CD4-positive, alpha-beta T cell treated with Interleukin-17A for 4 hours (primary cell): ENCODE measurements at places on chromosomes 12 and 14.

DNA sequence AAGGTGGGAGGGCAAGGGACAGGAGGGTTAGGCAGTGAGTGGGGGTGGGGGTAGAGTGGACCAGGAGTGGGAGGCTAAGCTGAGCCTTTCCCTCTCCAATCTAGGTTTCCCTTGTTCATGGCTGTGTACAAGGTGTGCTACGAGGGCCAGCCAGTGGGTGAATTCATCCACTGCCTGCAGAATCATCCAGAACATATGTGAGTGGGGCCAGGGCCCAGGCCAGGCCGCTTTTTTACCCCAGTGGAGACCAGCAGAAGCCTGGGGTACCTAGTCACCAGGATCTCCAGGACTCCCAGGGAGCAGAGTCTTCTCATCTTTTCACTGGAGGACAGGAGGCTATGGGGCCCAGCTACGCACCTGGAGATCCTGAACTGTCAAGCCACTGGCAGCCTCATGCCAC is 2.7 kb upstream of the COX14 start:
- DNase-seq: no peak

DNA sequence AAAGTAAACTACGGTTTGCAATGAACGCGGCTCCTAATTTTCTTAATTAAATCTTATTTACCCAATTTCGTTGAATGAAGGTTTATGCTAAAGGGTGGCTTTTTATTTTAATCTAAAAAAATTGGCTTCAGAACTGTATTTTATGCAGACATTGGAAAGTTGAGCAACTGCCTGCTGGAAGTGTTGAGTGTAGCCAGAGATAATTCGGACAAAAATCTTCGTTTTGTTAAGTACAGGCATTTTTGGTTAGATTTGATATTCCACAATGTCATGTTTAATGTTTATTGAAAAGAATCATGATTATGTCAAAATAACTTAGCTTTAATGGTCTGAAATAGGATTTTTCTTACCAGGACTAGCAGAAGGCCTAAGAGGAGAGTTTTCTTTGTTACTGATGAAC is 875 bp downstream of the IRAK3 start:
- no peak for DNase-seq

DNA sequence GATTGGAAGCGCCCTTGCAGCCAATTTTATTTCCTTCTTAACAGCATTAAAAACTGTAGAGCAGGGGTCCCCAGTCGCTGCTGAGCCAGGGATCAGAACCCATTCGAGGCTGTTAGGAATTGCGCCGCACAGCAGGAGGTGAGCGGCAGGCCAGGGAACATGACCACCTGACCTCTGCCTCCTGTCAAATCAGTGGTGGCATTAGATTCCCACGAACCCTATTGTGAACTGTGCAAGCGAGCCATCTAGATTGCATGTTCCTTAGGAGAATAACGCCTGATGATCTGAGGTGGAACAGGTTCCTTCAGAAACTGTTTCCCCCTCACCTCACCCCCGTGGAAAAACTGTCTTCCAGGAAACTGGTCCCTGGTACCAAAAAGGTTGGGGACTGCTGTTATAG is 107.4 kb downstream of the DNAI7 start:
- no peak for DNase-seq

DNA sequence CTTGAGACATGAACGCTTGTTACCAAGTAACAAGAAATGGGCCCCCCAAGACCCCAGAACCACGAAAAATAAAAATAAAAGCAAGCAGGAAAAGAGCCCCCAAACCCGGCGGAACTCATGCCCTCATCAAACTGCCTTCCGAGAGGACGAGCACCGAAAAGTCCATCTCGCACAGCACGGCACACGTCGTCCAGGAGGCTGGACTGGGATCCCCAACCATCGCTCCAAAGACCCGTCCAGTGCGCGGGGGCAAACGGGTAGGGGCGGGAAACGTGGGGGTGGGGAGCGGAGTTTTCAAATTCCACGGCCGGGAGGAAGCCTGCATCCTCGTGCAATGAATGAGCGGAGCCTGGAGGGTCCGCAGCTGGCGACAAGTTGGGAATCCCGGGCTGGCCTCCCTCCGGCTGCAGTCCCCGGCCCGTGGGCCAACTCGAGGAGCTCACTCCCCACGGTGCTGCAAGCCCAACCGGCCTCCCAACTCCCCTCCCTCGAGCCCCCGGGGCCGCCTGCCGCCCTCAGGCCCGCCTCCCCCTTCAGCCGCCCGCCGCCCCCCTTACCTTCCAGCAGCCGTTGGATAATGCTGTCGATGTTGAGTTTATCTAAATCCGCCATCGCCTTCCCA is 484 bp downstream of the PPP1CC start:
- peak; percentile 13 for DNase-seq

GRCh38 chr12:88570103-88570502 is 10.2 kb downstream of the KITLG start:
- no peak for DNase-seq

DNA sequence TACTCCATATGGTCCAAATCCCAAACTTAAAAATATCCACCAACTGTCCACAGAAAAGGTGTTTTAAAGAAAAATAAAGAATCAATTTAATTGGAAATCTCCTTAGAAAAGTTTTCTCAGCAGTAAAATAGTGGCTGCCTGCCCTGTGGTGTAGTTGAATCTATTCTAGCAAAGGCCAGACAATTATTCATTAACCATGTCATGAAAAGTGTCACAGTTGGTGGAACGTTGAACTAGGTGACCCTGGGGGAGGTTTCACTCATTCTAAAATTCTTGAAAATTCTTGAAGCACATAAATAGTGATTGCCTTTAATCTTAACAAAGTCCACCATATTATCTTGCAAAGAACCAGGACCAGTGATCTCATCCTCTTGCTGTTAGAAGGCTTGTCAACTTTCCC is 78.4 kb upstream of the GZMB start:
- DNase-seq: no peak

GRCh38 chr12:80892597-80893445 is 44.9 kb downstream of the LIN7A start:
- no peak for DNase-seq

DNA sequence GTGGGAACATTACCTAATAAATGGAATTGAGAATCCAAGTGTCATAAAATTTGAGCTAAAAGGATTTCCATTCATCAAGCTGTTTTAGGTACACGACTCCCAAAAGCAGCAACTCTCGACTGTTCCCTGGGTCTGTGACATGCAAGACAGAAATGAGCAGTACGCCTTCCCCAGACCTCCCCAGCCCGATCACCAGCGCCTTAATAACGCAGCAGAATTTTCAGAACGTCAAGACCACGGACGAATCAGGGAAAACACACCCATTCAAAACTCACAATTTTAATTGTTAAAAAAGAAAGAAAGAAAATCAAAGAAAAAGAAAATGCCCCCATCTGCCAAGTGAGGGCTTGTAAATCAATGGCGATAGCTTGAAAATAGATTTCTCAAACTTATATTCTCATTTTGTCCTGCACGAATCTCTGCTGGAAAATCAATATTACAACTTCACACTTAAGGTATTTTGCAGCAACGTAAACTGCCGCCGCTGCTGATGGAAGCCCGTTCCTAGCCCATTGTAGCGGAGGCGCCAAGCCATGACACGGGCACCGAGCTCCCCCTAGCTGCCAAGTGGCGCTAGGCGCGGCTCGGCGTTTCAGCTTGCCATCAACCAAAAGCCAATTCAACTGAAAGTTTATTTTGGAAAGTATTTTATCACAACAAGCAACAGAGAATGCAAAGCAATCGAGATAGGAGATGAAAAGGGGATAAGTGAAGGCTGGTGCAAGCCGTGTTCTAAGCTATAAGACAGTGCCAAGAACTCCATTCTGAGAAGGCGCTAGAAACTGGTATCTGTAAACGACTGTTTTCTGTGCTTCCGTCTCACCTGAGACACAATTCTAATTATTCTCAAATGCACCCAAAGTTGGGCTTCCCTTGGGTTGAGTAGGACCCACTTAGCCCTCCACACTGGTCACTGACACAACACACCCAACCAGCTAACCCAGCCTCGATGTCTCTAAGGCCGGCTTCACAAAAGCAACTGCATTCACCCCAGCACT is 5.5 kb downstream of the BCL11B start:
- peak; percentile 92 for DNase-seq

- DNase-seq: no peak
Measured at GRCh38 chr14:33342299-33342974, 403.8 kb downstream of the NPAS3 start.

DNA sequence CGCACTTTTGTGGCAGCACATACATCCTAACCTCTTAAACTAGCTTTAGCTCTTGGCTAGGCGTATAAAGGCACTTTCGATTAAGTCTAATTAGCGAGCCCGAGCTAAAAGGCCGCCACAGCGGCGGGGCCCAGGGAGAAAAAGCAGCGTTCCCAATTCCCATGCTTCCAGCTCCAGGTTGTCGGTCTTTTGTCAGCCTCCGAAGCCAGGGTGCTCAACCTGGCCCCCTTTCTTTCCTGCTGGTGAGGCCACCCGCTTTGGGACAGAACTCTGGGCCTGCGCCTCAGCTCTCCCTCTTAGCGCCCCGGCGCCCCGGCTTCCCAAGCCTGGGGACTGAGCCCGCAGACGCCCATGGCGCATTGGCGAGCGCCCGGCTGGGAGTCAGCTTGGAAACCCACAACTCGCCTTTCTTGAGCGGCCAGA is 33.3 kb upstream of the TBX5 start:
- no peak for DNase-seq

- peak; percentile 8 for DNase-seq
Measured at GRCh38 chr12:45644541-45644940, 85.0 kb upstream of the ARID2 start.

GRCh38 chr14:51942971-51943370 is 46.4 kb upstream of the RTRAF start:
- no peak for DNase-seq

DNA sequence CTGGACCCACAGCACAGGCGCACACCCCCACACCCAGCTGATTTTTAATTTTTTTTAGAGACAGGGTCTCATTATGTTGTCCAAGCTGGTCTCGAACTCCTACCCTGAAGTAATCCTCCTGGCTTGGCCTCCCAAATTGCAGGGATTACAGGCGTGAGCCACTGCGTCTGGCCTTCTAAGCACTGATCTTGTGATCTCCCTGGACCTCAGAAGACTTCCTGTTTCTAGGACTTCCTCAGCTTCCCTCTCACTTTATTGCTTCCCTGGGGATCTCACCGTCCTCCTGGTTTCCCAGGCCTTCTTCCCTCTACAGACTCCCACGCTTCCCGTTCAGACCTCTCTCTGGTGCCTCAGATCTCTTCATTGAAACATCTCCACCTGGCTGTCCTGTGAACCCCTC is 13.8 kb downstream of the ZNF839 start:
- DNase-seq: no peak

- no peak for DNase-seq
Measured at GRCh38 chr12:120574106-120574505, 7.1 kb downstream of the POP5 start.

DNA sequence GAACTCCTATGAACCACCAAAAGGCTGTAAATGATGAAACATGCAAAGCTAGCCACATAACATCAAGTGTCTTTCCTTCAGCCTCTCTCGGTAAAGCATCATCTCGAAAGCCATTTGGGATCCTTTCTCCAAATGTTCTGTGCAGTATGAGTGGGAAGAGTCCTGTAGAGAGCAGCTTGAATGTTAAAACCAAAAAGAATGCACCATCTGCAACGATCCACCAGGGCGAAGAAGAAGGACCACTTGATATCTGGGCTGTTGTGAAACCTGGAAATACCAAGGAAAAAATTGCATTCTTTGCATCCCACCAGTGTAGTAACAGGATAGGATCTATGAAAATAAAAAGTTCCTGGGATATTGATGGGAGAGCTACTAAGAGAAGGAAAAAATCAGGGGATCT is 61.2 kb downstream of the ATG14 start:
- DNase-seq: no peak

GRCh38 chr12:18304609-18305008 is 43.3 kb downstream of the PIK3C2G start:
- no peak for DNase-seq

DNA sequence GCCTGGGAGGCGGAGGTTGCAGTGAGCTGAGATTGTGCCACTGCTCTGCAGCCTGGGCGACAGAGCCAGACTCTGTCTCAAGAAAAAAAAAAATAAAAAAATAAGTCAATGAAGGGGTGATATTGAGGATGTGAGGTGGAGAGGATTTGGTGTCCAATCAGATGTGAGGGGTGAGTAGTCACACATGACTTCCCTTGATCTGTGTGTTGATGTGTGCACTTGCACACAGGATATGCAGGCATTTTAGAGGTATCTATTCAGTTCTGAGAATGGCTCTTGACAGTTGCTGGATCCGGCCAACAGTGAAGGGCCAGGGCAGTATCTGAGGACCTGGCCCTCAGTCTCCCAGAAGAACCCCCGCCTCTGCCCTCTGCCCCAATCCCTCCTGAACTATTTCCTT is 7.8 kb upstream of the SP7 start:
- DNase-seq: peak; percentile 28

DNA sequence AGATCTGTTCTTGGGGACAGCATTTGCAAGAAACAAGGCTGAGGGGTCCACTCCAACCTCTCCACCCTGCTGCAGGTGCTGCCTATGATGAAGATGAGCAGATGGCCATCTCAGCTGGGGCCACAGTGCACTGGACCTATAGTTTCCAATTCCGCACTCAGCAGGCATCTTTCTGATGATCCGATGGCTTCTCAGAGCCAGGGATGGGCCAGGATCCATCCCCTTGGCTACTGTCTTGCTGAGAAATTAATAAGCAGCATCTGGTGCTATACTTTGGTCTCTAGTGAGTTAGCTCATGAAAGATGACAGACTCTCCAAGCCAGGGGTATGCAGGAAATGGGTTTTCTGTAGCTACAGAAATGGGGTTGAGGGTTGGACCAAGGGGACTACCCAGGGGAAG is 18.4 kb upstream of the BDKRB1 start:
- no peak for DNase-seq

- DNase-seq: no peak
Measured at GRCh38 chr14:42508209-42508946, 901.7 kb downstream of the LRFN5 start.

GRCh38 chr14:104999361-104999760 is 13.8 kb downstream of the CLBA1 start:
- no peak for DNase-seq

DNA sequence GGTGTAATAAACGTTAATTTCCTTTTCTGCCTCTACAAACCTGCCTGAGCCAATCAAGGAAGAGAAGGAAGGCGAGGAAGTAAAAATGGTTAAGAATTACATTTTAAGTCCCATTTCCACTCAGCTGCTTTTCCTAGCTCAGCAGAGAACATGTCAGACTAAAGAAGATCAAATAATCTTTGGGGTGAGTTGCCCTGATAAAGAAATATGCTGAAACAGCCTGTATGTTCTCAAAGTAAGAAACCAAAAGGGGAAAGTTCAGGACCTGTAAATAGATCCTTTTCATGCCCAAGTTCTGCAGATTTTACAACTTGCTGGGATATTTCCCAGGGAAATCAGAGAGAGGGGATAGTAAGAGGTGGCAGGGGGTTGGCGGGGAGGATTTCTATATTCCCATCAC is 55.5 kb downstream of the PHLDA1 start:
- DNase-seq: no peak

DNA sequence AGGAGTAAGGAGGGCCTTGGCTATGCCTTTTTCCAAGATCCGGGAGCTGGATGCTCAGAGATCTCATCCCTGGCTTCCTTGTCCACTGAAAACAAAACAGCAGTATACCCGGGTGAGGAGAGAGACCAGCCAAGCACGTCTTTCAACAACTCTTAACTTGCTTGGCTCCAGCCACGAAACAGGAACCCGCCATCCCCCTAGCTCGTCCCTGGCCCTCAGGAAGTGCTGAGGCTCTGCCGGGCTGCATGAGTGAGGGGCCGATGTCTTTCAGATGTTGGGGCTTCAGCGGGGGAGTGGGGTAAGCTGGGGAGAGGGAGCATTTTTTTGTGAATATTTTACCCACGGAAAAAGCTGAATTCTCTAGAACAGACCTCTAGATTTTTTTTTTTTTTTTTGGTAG is 231.1 kb downstream of the CACNA1C start:
- no peak for DNase-seq

GRCh38 chr12:122827258-122827657 is 8.0 kb upstream of the HIP1R start:
- no peak for DNase-seq
